MV-4-11 (cell line): ENCODE measurements at places on chromosomes 7 and 10.

DNA sequence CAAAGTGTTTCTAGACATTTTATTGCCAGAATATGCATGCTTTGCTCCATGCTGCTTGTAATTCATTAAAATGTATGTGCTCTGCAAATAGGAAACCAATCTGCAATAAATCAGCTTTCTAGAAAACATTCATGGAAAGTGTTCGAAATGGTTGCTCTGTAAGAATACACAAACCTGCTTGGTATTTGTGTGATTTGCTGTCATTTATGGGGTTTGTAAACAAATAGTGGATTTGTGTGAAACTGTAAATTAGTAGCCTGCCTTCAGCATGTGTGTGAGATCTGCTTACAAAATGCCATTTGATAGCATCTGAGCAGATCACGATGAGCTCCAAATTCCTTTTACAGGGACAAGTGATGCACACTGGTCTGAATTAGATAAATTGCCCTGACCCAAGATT lies 219.0 kb upstream of the CSTF2T start:
- no peak for DNase-seq

DNA sequence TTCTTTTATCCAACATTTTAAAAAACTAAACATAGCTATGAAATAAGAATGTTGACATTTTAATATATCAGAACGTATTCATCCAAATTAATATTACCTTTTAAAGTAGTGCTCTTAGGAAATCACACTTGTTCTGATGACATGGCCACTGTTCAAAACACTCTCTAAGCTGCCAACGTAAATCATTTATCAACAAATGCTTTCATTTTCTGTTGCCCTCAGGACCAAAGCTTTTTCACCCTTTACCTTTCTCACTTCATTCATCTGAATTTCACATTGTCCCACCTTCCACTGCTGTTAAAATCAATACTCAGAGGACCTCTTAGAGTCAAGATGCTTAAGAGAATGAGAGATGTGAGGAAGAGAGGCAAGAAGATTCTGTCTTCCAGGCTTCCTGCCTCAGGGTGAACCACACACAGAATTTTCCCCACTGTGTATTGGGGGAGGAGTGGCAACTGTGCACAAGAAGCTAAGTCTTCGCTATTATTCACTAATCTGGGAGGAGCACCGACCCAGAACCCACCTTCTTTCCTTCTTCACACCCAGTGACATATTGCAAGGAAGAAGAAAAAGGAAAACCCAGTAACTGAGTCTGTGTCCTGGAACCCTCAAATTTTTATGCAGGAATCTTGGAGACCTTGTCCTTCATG lies 21.0 kb downstream of the HIBADH start:
- DNase-seq: no peak

GRCh38 chr10:93766918-93767317 lies 9.2 kb downstream of the LGI1 start:
- no peak for DNase-seq

GRCh38 chr7:94190599-94191061 lies 186.5 kb upstream of the BET1 start:
- no peak for DNase-seq

DNA sequence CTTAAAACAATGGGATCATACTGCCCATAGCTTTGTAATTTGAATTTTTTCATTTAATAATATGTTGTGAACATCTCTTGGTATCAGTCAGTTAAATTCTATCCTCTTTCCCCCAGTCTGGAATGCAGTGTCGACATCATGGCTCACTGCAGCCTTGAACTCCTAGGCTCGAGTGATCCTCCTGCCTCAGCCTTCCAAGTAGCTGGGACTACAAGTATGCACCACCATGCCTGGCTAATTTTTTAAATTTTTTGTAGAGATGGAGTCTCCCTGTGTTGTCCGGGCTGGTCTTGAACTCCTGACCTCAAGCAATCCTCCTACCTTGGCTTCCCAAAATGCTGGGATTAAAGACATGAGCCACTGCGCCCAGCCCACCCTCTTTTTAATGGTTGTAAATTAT lies 34.6 kb downstream of the MPLKIP start:
- no peak for DNase-seq

- no peak for DNase-seq
These were observed 446.5 kb upstream of the FOXK1 start for GRCh38 chr7:4235596-4235995.

DNA sequence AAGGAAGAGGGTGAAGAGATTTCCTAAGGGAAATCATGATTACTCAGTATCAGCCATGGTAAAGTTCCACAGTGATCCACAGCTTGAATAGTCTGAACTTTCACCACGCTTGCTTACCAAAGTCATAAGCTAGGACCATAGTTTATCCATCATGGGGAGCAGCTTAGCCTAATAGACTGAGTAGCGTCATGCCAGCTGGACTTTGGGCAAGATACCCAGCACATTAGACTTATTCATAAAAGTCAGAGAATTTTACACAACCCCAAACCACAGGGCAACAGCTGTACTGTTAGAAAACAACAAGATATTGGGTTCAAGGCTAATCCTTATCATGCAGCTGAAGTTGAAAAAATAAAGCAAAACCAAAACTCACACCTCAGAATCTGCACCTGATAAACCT lies 491.0 kb downstream of the XPNPEP1 start:
- DNase-seq: no peak

DNA sequence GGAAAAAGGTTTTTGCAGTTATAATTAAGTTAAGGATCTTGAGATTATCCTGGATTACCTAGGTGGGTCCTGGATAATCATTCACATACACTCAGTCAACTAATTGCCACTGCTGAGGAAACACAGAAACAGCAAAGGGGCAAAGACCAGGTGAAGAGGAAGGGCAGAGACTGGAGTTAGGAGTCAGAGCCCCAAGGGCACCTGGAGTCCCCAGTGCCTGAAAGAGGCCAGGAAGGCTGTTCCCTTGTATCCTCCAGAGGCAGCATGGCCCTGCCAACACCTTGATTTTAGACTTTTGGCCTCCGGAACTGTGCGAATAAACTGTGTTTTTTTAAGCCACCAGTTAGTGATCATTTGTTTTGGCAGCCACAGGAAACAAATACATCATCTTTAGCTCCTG lies 24.6 kb downstream of the PRR15 start:
- DNase-seq: no peak
